ENCODE measurements at places on chromosomes 12 and 14.

DNA sequence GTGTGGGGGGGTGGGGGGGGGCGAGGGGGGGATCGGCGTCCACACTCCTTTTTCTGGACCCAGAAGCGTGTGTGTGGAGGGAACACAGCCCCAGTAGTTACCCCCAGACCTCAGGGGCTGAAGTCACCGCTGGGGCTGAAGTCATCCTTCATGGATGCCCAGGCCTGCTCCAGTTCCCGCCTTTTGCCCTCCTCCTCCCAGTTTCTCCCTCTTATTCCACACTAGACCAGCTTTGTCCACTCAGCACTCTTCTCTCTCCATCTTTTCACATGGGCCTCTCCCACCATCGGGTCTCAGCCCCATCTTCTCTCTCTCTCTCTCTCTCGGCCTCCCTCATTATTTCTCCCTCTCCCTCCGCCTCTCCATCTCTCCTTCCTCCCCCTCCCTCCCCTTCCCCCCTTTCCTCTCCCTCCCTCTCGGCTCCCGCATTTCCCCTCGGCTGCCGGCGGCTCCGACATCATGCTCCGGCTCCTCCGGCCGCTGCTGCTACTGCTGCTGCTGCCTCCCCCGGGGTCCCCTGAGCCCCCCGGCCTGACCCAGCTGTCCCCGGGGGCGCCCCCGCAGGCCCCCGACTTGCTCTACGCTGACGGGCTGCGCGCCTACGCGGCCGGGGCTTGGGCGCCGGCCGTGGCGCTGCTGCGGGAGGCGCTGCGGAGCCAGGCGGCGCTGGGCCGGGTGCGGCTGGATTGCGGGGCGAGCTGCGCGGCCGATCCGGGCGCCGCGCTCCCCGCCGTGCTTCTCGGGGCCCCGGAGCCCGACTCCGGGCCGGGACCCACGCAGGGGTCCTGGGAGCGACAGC, at the start of gene P3H3:
P3H3 (plus strand) TSS at position 426 of the 799 bp plus-strand sequence; CDS start at position 460, 34 bp downstream.
- DNase-seq = peak; percentile 63

DNA sequence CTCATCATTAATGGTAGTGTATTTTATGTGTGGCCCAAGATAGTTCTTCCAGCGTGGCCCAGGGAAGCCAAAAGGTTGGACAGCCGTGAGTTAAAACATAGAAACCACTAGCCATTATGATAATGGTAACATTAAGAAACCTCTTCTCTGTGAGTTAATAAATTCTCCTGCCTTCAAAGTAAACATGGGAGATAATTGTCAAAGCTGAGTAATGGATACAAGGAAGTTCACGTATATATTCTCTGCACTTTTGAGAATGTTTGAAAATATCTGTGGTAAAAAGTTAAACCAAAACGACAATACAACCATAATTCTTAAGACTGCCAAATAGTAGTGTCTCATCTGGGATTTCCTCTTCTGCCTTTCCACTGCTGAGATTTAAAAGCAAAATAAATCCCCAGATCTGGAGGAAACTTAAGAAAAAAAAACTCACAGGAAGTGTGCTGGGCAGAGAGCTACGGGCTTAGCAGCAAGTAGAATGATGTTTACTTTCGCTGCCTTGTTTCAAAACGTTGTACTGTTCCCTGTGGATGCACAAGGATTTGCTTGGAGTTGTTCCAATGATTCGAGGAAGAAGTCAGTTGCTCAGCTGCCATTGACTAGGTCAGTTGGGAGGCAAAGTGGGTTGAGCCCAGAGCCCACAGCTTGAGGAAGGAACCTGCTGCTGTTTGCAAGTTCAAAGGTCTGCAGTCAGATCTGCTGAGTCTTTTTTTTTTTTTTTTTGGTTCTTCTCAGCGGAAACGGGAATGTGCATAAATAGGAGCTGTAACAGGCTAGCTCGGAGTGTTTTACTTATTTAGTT, 1.7 kb downstream of the TPCN1 start:
- DNase-seq = peak; percentile 74

DNA sequence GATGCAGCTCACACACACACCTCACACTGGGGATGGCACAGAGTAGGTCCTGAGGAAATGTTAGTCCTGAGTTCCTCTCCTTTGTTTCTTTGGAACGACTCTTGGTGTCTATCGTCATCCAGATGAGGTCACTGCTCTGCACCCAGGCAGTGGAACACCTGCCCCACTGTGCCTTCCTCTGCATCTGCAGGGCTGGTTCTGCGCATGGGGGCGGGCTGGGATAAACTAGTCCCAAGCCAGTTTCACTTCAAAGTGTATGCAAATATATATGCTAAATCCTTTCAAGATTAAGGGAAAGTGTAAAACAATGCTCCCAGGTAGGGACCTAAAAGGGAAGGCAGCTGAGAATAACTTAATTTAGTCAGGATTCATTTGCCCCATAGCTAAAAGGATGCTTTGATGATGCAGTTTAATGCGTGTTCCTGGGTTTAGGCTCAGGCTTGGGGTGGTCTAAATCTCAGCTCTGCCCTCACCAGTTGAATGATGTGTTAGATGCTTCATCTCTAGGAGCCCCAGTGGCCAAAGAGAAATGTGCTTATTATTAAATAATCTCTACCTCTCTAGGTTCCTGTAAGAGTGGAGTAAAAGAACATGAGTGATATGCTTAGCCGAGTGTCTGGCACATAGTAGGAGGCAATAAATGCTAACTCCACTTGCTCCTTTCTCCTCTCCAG, 47.1 kb upstream of the OVCH1 start:
- no peak for DNase-seq

GRCh38 chr12:113039911-113040445, 16.6 kb upstream of the DTX1 start:
- DNase-seq = no peak

DNA sequence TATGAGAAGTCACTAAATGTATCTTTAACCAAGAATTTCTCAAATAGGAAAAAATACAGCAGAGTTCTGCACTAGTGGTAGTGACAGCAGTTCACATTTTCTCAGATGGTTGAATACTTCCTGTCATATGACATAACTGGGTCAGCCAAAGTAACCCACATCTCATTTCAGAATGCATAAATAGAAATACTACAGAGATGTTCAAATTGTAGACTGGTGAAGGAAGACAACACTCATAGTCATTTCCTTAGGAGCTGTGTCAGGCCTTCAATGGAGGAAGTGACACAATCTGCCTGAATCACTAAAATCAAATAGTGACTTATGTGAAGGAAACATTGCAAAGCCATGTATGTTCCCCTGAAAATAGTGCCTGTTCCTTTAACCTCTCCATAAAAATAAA, 32.4 kb downstream of the FERMT2 start:
- DNase-seq = no peak

- DNase-seq = no peak
Observed at GRCh38 chr14:54446161-54446693, 5.1 kb upstream of the CNIH1 start.

DNA sequence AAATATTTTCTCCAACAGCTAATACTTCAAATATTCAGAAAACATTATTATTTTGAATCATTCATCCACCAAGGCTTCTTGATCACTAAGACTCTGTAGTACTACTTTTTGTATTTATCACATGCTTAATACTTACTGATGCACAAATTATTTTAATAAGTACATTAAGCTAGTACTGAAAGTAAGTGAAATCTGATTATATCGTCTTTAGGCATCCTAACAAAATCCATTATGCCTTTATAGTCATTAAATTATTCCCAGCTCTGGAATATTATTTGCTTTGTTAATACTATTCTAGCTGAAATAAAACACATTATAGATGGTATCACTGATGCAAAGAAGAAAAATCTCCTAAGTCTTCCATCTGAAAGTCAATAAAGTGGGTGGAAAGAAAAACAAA, 75.1 kb upstream of the TTC7B start:
- DNase-seq = no peak

DNA sequence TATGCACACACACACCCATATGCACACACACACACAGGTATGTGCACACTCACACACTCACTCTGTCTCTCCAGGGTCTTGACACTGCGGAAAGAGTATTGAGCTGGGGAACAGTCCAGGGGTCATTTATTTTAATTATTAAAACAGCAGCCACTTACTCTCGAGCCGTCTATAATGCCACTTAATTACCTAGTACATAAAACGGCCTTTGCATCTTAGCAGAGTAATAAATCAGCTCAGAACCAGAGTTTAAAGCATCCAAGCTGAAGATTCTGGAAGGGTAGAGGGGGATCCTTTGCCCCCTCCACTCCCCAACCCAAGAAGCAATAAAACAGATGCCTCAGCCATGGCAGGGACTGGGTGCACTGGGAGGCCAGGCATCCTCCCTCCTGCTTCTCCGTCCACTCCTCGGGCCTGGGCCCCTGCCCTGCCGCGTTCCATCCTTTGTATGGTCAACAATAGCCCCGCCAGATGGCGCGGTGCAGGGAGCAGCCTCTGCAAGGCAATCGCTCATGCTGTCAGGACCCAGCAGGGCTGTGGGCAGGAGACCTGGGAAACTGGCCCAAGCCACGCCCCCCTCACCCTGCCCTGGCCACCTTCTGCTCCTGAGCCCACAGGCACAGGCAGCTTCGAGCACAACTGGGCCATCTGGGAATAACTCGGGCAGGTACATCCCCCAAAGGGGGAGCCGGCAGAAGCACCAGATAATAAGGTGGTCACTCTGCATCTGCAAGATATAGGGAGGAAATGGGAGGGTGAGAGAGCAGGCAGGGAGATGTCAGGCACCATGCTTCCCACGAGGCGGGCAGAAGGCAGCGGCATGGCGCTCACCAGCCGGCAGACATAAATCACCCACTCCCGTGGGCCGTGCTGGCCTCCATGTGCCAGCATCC, 40.9 kb downstream of the CCDC85C start:
- peak; percentile 79 for DNase-seq

DNA sequence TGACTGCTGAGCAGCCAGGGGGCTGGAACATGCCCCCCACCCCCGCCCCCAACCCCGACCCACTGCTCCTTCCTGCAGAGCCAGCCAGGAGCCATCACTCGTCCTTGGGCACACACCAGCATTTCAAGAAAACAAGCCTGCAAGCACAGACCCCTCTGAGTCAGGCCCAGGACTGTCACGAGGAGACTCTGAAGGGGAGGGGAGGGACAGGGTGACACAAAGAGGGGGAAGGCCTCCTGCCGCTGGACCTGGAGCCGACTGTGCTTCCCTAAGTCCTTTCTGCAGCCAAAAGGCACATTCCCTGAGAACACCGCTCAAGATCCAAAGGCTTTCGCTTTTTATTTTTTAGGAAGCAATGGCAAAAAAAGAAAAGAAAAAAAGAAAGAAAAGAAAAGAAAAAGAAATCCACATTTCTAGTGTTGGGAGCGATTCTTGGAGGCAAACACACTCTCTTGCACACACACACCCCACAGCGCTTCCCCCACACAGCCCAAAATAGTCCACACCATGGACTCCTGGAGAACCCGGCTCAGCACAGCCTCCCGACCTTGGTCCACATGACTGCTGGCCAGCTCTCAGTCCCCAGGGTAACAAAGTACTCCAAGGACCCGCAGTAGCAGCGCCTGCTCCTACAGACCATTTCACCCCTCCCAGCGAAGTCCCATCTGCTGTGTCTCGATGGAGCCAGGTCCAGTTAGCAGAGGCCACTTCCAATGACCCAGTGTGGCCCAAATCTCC, 101.7 kb downstream of the DPF3 start:
- no peak for DNase-seq

DNA sequence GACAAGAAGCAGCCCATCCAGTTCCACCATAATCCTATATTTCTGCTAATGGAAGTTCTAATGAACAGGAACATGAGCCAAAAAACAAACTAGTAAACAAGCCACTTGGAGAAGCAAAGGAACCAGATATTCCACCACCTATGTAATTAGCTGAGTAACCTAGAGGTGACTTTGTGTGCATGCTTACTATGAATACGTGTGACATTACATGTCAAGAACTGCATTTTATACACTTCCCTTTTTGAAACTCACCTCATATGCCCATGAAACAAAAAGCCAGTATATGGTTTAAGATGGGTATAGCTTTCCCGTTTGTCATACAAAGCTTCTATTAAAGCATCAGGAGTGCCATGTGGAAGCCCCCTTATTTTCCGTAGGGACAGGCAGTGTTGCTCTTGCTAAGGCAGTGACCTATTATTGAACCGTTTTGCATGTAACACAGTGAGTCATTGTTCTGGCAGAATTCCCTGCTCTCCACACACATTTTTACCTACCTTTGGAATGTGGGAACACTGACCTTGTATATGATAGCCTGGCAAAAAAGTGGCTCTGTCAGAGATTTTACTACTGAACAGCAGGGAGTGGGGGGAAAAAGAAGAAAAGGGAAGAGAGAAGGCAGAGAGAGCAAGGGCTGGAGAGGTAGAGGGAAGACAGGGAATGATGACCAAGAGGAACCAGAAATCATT, 34.8 kb upstream of the FRMD6 start:
- no peak for DNase-seq

DNA sequence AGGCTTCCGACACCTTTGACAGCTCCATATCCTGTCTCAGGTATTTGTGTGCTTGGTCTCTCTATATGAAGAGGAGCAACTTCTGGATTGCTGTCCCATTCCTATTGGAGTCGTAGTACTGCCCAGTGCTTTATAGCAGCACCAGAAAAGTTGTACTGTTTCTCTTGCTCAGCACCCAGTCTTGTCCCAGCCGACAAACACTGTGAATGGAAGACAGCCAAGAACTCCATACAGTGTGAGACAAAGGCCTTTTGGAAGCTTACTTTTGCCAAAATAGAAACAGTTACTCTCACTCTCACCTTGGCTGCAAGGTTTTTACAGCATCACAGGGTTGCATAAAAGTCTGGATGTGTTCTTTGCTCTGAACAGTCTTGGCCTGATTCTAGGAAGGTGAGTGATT, 105.3 kb downstream of the TGFB3 start:
- no peak for DNase-seq

GRCh38 chr12:80033448-80033847, 65.9 kb upstream of the OTOGL start:
- no peak for DNase-seq

- DNase-seq = no peak
Observed at GRCh38 chr14:75342762-75343599, 64.4 kb downstream of the FOS start.

DNA sequence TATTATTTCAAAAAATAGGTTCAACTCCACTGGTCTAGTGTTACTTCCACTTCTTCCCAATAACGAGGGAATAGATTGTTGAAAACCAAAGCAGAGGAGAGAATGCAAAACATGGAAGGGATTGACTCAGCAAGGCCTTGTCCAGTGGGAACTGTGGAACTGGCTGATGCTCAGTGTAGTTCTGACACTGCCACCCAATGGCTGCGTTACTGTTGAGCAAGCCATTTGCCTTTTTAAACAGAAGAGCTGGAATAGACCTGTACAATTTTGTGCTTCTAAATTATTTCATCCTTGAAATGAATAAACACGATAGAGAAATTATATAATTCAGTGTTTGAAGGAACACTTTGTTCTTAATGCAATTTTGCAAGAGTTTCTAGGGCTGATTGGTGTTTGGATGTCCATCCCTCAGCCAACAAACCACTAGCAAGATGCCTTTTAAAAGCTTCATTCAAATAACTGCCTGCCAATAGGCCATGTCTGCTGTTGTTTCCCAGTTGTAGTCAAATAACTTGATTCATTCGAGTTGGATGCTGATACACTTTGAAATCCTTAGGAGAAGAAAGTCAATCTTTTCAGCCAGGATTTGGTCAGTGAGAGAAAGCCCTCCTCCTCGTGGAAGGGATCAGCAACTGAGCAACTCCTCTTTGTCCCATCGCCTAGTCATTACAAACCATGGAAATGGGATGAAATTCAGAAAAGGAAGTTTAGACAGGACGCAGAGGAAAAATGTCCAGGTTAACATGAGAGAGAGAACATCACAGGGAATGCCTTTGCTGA, 7.3 kb upstream of the MGP start:
- DNase-seq = peak; percentile 56

Data from Peyer's patch (tissue), 4 donors.